ENCODE measurements at places on chromosomes 1 and 21. TPM values are rescaled to one million over a fixed set of nuclear protein-coding genes. Genes with fewer than 3 reads are reported as not detected.

DNA sequence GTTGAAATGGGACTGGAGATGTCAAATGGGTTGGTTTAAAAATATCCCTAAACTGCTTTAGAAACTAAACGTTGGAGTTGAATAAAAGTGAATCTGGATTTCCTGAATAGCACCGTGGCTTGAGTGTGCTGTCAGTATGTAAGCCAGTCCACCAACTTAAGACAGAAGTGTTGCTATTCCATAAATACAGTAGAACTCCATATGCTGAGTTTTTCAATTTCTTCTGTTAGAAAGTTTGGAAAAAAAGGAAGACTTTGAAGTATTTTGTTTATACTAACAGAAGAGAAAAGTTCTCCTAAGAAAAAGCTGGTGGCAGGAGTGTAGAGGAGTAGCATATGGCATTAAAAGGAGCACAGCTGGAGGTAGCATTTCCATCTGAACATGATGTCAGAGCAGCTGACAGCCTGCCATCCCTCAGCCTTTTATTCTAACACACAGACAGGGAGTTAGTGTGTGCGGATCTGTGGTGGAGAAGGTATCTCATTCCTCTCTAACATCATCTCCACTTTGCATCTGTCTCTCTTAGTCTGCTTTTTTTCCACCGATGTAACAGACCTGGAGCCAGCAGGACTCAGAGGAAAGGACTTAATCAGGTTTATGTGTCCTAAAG lies at the start of gene ZBTB18:
TSS of gene ZBTB18 (plus strand) at position 449 of the 610 bp plus-strand sequence. CDS start at position 598, 149 bp downstream.
- DNase-seq: no peak

- DNase-seq: no peak
Observed at GRCh38 chr1:67441183-67441582, 11.0 kb upstream of the SERBP1 start.

PGLYRP4 gene
- not detected for total RNA-seq

ADAMTS5 gene
- 3.6 TPM for total RNA-seq
